CD4-positive, alpha-beta memory T cell (primary cell): ENCODE measurements at places on chromosomes 2 and 18. TPM values are rescaled to one million over a fixed set of nuclear protein-coding genes. Genes with fewer than 3 reads are reported as not detected.

The POU3F3 gene
- not detected for total RNA-seq

DNA sequence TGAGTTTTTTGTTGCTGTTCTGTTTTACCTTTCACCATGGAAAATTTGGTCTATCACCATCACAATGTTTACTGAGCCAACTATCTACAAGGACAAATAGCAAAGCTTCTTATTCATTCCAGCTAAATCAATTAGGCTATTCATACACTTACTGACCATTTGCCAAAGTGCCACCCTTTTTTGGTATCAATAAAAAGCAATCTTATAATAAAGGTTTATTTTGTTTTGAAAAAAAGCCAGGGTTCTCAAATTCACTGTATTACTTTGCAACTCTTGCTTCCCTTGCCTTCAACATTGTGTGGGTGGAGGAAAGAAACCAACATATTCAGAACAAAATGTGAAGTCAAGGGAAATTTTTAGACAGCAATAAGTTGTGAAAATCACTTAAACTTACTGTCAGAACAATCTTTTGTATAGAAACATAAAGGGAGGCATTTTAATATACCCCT lies 15.3 kb downstream of the PELI1 start:
- H3K27me3 ChIP-seq, result no peaks in the 10 kb centered on the region
- no peak for DNase-seq
- peaks cover 49% of the 10 kb centered on the region for H3K4me1 ChIP-seq

- H3K4me3 ChIP-seq, result no peak overlapping the region
- H3K4me1 ChIP-seq, result no peaks in the 10 kb centered on the region
- no peaks in the 10 kb centered on the region for H3K36me3 ChIP-seq
- DNase-seq, result no peak
- H3K27me3 ChIP-seq, result no peaks in the 10 kb centered on the region
Observed at GRCh38 chr2:2791031-2791430, 460.0 kb upstream of the MYT1L start.

DNA sequence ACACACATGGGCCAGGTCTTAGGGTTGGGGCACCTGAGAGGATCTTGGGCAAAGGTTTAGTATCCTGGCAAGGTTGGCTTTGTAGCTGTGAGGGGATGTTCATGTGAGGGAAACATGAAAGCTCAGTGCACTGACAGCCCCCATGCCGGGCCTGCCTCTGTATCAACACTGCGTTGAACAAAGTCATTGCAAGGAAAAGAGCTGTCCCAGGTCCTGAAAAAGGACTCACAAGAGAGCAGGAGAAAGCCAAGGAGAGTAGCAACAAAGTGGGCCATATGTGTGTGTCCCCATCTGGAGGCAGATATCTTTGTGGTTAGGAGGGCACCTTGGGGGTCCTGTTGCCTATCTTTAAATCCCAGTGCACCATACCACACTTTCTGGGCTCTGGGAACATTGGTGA lies 237.8 kb upstream of the THSD7B start:
- no peaks in the 10 kb centered on the region for H3K36me3 ChIP-seq
- no peaks in the 10 kb centered on the region for H3K27me3 ChIP-seq
- H3K4me3 ChIP-seq, result no peak overlapping the region
- no peak overlapping the region for H3K27ac ChIP-seq

DNA sequence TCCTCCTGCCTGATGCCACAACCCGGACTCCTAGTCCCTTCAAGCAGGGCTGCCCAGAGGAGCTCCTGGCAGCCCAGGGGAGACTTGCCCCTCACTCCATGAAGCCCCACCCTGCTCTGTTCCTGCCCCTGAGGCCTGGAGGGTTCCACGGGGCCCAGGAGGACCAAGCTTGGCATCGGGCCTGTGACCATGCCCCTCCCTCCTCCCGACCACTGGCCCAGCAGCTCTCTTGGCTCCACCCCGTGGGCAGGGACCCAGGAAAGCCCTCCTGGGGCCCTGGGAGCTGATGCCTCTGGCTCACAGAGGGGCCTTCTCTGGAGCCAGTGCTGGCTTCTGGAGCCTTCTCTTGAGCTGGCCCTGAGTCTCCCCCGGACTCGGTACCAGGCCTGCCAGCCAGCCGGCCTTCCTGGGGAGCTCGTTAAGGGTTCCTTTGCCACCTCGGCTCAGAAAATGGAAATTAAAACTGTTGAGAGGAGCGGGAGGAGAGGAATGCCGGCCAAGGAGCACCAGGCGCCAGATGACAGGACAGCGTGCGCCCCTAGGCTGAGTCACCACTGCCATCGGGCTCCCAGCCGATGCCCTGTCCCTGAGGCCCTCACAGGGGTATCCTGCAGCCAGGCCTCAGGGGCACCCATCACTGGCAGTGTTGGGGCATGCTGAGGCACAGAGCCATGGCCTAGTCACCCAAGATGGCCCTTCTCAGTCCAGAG lies 40.6 kb upstream of the SNED1 start:
- no peak overlapping the region for H3K27ac ChIP-seq
- H3K4me3 ChIP-seq, result no peak overlapping the region
- H3K27me3 ChIP-seq, result no peaks in the 10 kb centered on the region
- DNase-seq, result no peak
- H3K4me1 ChIP-seq, result no peaks in the 10 kb centered on the region
- H3K36me3 ChIP-seq, result no peaks in the 10 kb centered on the region

- peaks cover 24% of the 10 kb centered on the region for H3K4me1 ChIP-seq
- peak overlapping the region; percentile 79 for H3K27ac ChIP-seq
- H3K27me3 ChIP-seq, result no peaks in the 10 kb centered on the region
- peak; percentile 44 for DNase-seq
- H3K36me3 ChIP-seq, result no peaks in the 10 kb centered on the region
- H3K4me3 ChIP-seq, result peak overlapping the region; percentile 77
Observed at GRCh38 chr18:9475643-9476591, 604 bp downstream of the RALBP1 start.

GRCh38 chr2:203569677-203570316 lies 34.7 kb upstream of the RAPH1 start:
- H3K27ac ChIP-seq, result no peak overlapping the region
- no peaks in the 10 kb centered on the region for H3K27me3 ChIP-seq
- H3K4me3 ChIP-seq, result no peak overlapping the region
- DNase-seq, result no peak

DNA sequence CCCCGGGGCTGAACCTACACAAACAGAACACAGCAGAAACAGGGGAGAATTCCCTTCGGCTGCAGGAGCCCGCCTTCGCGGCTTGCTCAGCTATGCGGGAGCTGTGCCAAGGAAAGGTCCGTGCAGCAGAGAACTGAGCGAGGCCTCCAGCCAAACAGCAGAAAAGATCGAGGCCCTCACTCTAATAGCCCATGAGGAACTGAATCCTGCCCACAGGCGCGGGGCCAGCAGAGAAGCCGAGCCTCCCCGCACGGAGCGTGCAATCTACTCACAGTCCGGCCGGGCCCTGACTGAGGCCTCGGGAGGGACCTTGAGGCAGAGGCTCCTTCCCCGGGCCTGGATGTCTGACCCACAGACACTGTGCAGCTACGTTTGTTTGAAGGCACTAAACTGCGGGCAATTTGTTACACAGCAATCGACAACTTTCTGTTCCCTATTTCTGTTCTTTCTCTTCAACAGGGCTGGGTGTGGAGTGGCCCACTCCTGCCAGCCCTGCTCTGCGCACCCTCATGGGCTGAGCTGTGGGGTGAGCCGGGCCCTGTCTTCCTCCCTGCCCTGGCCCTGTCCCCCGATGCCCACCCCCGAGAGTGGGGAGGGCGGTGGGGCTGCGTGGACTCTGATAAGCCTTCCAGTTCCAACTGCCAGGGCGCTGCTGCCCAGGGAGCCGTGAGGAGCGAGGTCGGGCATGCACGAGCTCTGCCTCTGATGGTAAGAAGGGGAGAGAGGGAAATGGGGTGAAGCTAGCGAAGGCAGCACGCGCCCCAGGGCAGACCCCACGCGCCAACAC lies 13.7 kb downstream of the HES6 start:
- no peaks in the 10 kb centered on the region for H3K36me3 ChIP-seq
- H3K4me3 ChIP-seq, result no peak overlapping the region
- H3K27ac ChIP-seq, result no peak overlapping the region
- H3K27me3 ChIP-seq, result no peaks in the 10 kb centered on the region
- peaks cover 7% of the 10 kb centered on the region for H3K4me1 ChIP-seq
- DNase-seq, result no peak

The IGFBP5 gene
- 0.23 TPM for total RNA-seq

- peaks cover 67% of the 10 kb centered on the region for H3K36me3 ChIP-seq
- no peaks in the 10 kb centered on the region for H3K27me3 ChIP-seq
- no peaks in the 10 kb centered on the region for H3K4me1 ChIP-seq
- H3K27ac ChIP-seq, result no peak overlapping the region
- DNase-seq, result no peak
- no peak overlapping the region for H3K4me3 ChIP-seq
Observed at GRCh38 chr18:36141576-36141975, 11.9 kb downstream of the ELP2 start.

GRCh38 chr18:78915446-78916008 lies 64.1 kb upstream of the SALL3 start:
- no peak for DNase-seq
- no peaks in the 10 kb centered on the region for H3K36me3 ChIP-seq
- no peak overlapping the region for H3K27ac ChIP-seq
- no peaks in the 10 kb centered on the region for H3K4me1 ChIP-seq
- no peak overlapping the region for H3K4me3 ChIP-seq
- H3K27me3 ChIP-seq, result no peaks in the 10 kb centered on the region

DNA sequence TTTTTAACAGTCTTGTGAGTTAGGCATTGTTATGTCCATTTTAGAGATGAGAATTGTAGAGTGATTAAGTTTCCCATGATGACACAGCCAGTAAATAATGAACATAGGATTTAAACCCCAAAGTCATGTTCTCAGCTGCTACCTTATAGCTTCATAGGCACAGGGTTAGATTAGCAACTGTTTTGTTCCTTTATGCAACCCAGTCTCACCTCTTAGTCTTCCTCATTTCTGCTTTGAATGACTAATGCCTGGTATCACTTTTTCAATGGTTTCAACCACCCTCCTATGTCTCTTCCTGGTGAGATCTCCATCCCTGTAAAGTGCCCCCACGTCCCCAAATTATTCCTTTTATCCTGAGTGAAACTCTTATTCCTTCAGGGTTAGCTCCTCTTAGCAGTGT lies 44.3 kb downstream of the MFSD6 start:
- H3K27ac ChIP-seq, result no peak overlapping the region
- no peak for DNase-seq
- H3K4me1 ChIP-seq, result peaks cover 11% of the 10 kb centered on the region
- H3K27me3 ChIP-seq, result no peaks in the 10 kb centered on the region
- H3K36me3 ChIP-seq, result peaks cover 10% of the 10 kb centered on the region

The ADRA2B gene
- total RNA-seq, result not detected

The DNAJC10 gene
- 57.3 TPM for total RNA-seq

GRCh38 chr2:231939022-231939421 lies 12.8 kb upstream of the NPPC start:
- no peaks in the 10 kb centered on the region for H3K27me3 ChIP-seq
- no peaks in the 10 kb centered on the region for H3K36me3 ChIP-seq
- no peak for DNase-seq
- H3K4me3 ChIP-seq, result no peak overlapping the region
- no peaks in the 10 kb centered on the region for H3K4me1 ChIP-seq

- H3K4me1 ChIP-seq, result peaks cover 30% of the 10 kb centered on the region
- H3K36me3 ChIP-seq, result no peaks in the 10 kb centered on the region
- no peak overlapping the region for H3K4me3 ChIP-seq
Observed at GRCh38 chr2:84886791-84887190, 5.9 kb upstream of the TRABD2A start.

The IL1RL1 gene
- total RNA-seq, result 0.33 TPM

- no peak for DNase-seq
- H3K4me1 ChIP-seq, result no peaks in the 10 kb centered on the region
- H3K4me3 ChIP-seq, result no peak overlapping the region
- no peak overlapping the region for H3K27ac ChIP-seq
Observed at GRCh38 chr2:226959418-226959817, 123.6 kb downstream of the RHBDD1 start.

The C2orf78 gene
- not detected for total RNA-seq

The ZBTB7C gene
- total RNA-seq, result not detected

GRCh38 chr2:225006730-225007129 lies 35.5 kb downstream of the DOCK10 start:
- H3K4me3 ChIP-seq, result no peak overlapping the region
- no peak for DNase-seq
- H3K27me3 ChIP-seq, result no peaks in the 10 kb centered on the region
- H3K36me3 ChIP-seq, result no peaks in the 10 kb centered on the region
- H3K4me1 ChIP-seq, result peaks cover 89% of the 10 kb centered on the region

- H3K36me3 ChIP-seq, result no peaks in the 10 kb centered on the region
- peaks cover 7% of the 10 kb centered on the region for H3K4me1 ChIP-seq
- no peak for DNase-seq
- H3K27me3 ChIP-seq, result peaks cover 4% of the 10 kb centered on the region
Observed at GRCh38 chr18:58843688-58844035, 21.0 kb upstream of the ZNF532 start.

GRCh38 chr18:61398961-61399705 lies 65.9 kb downstream of the CDH20 start:
- H3K27ac ChIP-seq, result no peak overlapping the region
- no peak for DNase-seq
- no peak overlapping the region for H3K4me3 ChIP-seq
- no peaks in the 10 kb centered on the region for H3K27me3 ChIP-seq
- H3K36me3 ChIP-seq, result no peaks in the 10 kb centered on the region

- H3K36me3 ChIP-seq, result no peaks in the 10 kb centered on the region
- H3K4me1 ChIP-seq, result no peaks in the 10 kb centered on the region
- no peaks in the 10 kb centered on the region for H3K27me3 ChIP-seq
Observed at GRCh38 chr18:75124551-75124950, 84.4 kb downstream of the PTGR3 start.

The TLK1 gene
- total RNA-seq, result 152 TPM

DNA sequence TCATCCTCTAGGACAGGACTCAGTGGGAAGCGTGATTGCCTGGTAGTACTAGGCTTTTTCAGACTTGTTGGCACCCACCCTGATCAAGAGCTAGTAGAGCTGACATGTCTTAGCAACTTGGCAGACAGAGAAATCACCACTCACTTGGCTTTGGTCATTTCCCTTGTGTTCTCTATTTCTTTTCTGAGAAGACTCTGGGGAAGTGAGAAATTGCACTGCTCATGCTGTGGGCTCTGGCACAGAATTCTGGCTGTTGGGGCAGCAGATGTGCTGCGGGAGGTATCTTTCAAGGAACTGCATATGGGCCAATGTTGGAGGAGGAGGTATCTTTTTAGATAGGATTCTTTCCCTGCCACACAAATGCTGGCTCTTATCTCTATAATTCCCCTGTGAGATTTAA lies 529.1 kb upstream of the MEX3C start:
- H3K27me3 ChIP-seq, result no peaks in the 10 kb centered on the region
- H3K27ac ChIP-seq, result no peak overlapping the region
- H3K4me3 ChIP-seq, result no peak overlapping the region
- no peaks in the 10 kb centered on the region for H3K4me1 ChIP-seq

- no peak overlapping the region for H3K4me3 ChIP-seq
- no peak overlapping the region for H3K27ac ChIP-seq
- no peaks in the 10 kb centered on the region for H3K36me3 ChIP-seq
- no peaks in the 10 kb centered on the region for H3K27me3 ChIP-seq
- H3K4me1 ChIP-seq, result no peaks in the 10 kb centered on the region
Observed at GRCh38 chr2:231900486-231900942, 25.7 kb downstream of the NPPC start.

- no peaks in the 10 kb centered on the region for H3K4me1 ChIP-seq
- no peak overlapping the region for H3K27ac ChIP-seq
- no peaks in the 10 kb centered on the region for H3K27me3 ChIP-seq
- no peaks in the 10 kb centered on the region for H3K36me3 ChIP-seq
- no peak overlapping the region for H3K4me3 ChIP-seq
Observed at GRCh38 chr18:26908906-26909305, 43.4 kb upstream of the AQP4 start.

The GPBAR1 gene
- total RNA-seq, result 1.2 TPM

- no peaks in the 10 kb centered on the region for H3K4me1 ChIP-seq
- H3K27ac ChIP-seq, result no peak overlapping the region
- DNase-seq, result no peak
- H3K36me3 ChIP-seq, result no peaks in the 10 kb centered on the region
- H3K4me3 ChIP-seq, result no peak overlapping the region
- H3K27me3 ChIP-seq, result no peaks in the 10 kb centered on the region
Observed at GRCh38 chr2:10980071-10980470, 68.3 kb downstream of the KCNF1 start.
